Myocyte (in vitro differentiated cells): ENCODE measurements at places on chromosomes 16 and 17.

- DNase-seq: no peak
Measured at GRCh38 chr16:63690961-63691360, 1430.9 kb downstream of the CDH11 start.

DNA sequence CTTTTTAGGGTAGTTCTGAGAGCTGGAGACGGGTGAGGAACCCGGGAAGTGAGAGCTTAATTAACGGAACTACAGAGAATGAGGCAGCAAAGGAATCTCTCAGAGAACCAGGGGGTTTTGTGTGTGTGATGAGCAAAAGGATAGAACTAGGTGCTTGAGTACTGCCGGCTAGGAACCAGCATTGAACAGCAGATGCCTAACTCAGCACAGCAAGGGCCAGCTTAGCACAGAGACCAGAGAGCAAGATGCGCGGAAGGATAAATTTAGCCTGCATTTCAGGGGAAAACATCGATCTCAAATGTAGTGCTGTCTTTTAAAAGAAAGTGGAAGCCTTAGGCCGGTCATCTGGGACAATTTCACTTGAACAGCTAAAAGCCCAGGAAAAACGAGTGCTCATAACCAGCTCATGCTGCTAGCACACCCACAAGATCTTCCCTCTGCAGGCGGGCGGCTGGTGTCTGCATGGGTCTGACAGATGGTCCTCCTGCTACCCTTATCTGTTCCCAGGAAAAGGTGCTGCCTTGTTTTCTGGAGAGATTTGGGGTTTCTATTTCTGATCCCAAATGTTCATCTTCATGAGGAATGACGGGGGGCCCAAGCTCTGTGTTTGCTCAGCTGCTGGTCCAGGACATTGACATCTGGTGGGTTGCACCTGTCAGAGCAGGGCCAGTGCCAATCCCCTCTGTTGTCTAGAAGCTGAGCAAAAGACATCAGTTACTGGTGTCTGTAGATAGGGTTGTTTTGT is 103.9 kb downstream of the SOCS1 start:
- DNase-seq: peak; percentile 61

GRCh38 chr17:50353600-50354195 is 7.8 kb downstream of the XYLT2 start:
- no peak for DNase-seq

- no peak for DNase-seq
Measured at GRCh38 chr16:71528257-71528656, 2.0 kb downstream of the CHST4 start.

DNA sequence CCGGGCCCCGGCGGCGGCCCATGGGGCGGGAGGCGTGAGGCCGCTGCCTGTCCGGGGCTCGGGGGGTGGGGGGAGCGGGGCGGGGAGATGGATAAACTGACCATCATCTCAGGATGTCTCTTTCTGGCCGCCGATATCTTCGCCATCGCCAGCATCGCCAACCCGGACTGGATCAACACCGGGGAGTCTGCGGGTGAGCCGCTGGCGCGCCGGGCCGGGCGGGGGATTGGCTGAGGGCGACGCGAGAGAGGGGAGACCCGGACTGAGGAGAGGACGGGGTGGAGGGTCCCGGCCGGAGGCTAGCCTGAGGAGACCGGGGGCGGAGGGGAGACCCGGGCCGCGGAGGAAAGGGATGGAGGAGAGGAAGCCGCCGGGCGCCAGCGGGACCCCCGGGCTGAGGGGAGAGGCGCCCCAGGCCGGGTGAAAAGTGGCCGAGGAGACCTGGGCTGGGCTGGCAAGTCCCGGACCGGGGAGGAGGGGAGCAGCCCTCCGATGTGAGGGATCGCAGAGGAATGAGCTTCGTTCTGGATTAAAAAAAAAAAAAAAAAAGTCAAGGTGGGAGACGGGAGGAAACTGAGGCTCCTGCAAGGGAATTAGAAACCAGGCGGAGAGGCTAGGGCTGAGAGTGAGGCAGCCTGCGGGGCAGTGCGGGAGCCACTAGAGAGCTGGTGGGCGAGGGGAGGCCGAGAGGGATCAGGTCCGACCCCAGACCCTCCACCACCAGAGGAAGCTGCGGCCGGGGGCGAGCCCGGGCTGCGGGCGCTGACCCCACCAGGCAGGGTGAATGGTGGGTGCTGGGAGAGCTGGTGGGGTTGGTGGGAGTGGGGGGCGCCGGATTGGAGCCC is 526 bp downstream of the MOSMO start:
- DNase-seq: peak; percentile 39

DNA sequence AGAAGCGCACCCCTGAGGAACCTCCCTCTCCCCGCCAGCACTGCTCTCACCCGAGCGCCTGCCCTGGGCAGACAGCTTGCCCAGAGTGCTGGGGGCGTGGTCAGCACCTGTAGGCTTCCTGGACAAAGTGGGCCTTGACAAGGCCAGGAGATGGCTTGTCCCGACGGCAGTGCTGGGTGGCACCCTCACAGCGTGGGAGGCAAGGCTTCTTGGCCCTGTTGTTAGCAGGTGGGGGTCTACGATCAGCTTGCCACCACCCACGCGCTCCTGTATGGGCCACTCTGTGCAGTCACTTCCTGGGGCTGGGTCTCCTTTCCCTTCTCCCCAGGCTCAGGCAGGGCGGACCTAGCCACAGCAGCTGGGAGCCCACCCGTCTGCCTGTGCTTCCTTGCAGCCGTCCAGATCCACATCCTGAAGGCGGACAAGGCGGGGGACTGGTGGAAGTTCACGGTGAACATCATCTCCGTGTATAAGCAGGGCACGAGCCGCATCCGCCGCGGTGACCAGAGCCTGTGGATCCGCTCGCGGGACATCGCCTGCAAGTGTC is 218.0 kb downstream of the NTN1 start:
- no peak for DNase-seq

DNA sequence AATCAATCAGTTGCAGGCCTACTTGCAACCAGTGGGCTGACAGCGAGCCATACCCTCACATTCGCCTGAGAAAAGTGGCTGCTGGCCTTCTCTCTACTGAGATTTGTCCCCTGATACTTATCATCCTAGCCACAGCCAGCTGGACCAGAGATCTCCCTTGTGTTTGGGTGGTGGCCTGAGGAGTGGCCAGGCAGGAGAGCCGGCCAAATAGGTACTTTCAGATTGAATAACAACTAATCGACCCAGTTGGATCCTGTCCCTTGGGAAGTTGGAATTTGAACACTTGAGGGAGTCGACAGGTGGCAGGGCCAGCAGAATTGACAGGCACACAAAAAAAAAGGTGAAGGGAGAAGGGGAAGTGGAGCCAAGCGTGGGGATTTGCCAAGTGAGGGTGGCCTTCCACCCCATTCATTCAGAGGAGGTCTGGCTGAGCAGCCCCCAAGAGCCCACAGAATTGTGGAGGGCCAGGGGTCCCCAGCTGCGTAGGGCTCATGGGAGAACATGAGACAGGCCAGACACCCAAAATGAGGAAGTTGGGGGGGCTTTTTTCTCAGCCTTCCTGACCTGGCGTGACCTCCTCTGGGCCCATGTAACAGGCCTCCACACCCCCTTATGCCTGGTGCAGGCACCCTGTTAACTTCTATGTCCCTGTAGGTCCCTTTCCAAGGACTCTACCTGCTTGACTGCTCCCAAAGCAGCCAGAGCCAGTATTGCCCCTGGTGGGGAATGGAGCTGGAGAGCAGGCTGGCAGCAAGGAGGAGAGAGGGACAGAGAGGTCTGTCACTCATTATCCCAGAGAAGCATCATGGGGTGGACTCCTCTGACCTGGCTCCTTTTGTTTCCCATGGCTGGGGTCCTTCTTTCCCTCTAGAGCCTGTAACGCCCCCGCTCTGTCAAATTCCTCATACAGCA is 2.9 kb upstream of the RANGRF start:
- peak; percentile 5 for DNase-seq

- DNase-seq: no peak
Measured at GRCh38 chr17:73901249-73901648, 257.0 kb upstream of the SDK2 start.

- DNase-seq: no peak
Measured at GRCh38 chr16:88118376-88118775, 167.1 kb downstream of the BANP start.

- DNase-seq: peak; percentile 65
Measured at GRCh38 chr17:33750943-33751701, 458.0 kb upstream of the ASIC2 start.

- no peak for DNase-seq
Measured at GRCh38 chr16:72244853-72245252, 72.9 kb upstream of the PMFBP1 start.

DNA sequence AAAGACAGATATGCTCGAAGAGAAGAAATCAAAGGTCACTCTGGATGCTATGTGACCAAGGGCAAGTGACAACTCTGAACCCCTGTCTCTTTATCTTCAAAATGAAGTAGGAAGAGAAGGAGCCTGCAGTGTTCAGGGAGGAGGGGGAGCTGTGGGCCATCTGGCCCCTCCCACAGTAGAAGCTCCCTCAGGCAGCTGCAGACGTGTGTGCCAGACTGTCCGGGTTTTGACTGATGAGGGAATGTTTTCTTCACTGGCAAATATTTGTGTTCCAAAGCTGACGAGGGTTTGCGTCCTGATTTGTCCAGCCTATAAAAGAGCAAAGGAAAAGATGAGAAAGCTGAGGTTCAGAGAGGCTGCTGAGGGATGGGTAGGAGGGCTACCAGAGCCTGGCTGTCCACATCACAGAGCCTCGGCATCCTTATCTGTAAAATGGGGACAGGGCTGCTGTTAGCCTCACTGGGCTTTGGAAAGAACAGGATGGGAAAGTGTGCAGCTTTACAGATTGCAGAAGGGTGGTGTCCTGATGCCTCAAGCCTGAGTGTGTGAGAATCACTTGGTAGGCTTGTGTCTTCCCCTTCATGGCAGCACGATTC is 1.8 kb upstream of the GINS2 start:
- DNase-seq: peak; percentile 34

DNA sequence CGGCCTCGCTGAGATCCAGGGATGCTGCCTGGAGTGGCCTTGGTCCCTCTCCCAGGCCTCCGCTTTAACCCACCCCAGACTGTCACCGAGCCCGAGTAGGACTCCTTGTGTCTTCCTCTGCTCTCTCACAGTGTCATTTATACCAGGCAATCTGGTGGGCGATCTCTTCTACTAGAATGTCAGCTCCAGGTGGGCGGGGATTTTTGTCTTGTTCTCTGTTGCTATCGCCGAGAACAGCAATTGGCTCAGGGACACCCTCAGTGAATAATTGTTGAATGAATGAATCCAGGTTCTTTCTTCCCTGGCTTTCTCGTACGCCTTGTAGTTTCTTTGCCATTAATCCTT is 591 bp downstream of the DHX38 start:
- peak; percentile 15 for DNase-seq

GRCh38 chr17:64771980-64772844 is 110.1 kb upstream of the SMURF2 start:
- no peak for DNase-seq

GRCh38 chr17:18157354-18157985 is 26.2 kb upstream of the ALKBH5 start:
- DNase-seq: no peak

DNA sequence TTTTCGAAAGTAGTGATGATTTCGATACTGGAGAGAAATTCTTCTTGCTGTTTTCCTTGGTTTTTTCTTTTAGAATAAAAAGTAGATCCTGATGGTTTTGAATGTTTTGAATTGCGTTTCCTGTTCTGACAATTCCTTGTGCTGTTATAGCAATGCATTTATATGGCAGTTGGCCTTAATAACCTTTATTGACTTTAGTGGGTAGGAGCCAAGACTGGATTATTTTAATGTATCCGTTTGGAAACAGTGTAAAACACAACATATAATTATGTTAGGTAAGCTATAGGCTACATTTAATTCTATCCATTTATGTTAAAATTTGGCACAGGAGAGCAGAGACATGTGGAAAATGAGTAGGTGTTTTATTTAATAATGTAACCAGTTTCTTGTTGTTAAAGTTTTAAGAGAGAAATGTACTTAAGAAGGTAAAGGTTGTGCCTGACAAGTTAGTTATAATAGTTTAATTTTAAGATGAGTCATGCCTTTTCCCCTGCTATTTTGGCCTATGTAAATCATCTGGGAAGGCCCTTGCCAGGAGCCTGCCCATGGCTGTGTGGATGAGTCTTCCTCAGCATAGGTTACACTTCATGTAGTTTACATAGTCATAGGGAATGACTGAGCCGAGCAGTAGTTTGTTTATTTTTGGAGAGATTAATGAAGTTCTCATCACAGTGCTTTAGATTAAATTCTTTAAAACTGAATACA is 189.9 kb downstream of the FTO start:
- peak; percentile 45 for DNase-seq

GRCh38 chr17:16492613-16493530 is 879 bp upstream of the LRRC75A start:
- DNase-seq: no peak

DNA sequence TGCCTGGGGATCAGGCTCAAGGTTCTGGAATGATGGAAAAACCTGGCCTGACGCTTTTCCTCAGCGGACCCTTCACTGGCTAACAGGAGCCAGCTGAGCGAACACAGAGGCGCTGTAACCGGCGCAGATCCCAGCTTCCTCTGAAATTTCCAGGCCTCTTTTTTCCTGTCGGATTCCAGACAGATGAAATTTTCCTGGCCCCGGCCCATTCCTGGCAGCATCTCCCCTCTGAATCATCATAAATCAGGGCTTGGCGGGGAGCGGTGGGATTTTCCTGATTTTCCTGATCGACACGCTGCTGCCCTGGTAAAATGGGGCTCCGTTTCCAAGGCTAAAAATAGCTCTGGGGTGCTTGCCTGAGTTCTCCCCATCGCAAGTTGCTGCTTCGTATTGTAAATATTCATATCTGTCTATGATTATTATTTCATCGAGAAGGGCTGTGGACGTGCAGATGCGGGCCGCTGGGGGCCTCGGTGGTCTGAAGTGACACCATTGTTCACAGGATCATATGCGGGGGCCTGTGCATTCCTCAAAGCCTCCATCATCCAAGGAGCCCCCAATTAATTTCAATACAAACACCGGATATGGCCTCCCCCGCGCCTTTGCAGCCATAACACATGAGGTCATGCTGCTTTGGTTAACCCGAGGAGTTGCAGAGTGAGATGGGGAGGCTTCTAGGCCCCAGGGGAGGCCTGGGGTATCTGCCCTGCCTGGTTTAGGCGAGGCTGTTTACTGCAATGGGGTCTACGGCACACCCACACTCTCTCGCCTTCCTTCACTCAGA is 45.8 kb upstream of the ETV4 start:
- DNase-seq: peak; percentile 69

- peak; percentile 73 for DNase-seq
Measured at GRCh38 chr16:14070877-14071575, at the start of gene MRTFB. TSS of gene MRTFB (plus strand) at chr16:14071319. CDS start at chr16:14140607, 69,288 bp downstream.

GRCh38 chr16:19882186-19882585 is 2.5 kb downstream of the GPRC5B start:
- DNase-seq: no peak
